GM23338 (cell line): ENCODE measurements at places on chromosomes 11 and 22. TPM values are rescaled to one million over a fixed set of nuclear protein-coding genes. Genes with fewer than 3 reads are reported as not detected.

Gene HORMAD2
- 0.37 and 0.40 TPM in 2 replicates for polyA plus RNA-seq

Gene HPX
- 0.47 and 0.71 TPM in 2 replicates for polyA plus RNA-seq

Gene RAPSN
- 0.23 and 0.59 TPM in 2 replicates for polyA plus RNA-seq

Gene IL10RA
- not detected in 2 replicates for polyA plus RNA-seq

Gene KBTBD3
- polyA plus RNA-seq: 13.7 TPM in 2 replicates

Gene ELMOD1
- polyA plus RNA-seq: 1.6 and 1.8 TPM in 2 replicates

Gene FOLR2
- polyA plus RNA-seq: not detected in 2 replicates

Gene NEFH
- polyA plus RNA-seq: 4.6 and 6.3 TPM in 2 replicates

Gene GRIA4
- 13.5 and 17.8 TPM in 2 replicates for polyA plus RNA-seq

Gene ENTHD1
- polyA plus RNA-seq: not detected in 2 replicates

Gene MYEOV
- polyA plus RNA-seq: 0.19 TPM in 1 of 2 replicates, not detected in the other

Gene TECTA
- polyA plus RNA-seq: 0.24 and 0.34 TPM in 2 replicates

Gene CREB3L1
- 10.3 and 10.4 TPM in 2 replicates for polyA plus RNA-seq

Gene DEUP1
- polyA plus RNA-seq: 1.7 and 2.1 TPM in 2 replicates

Gene C11orf42
- polyA plus RNA-seq: not detected in 2 replicates

Gene MRGPRF
- 2.7 and 3.3 TPM in 2 replicates for polyA plus RNA-seq

Gene CCDC188
- polyA plus RNA-seq: not detected in 2 replicates

Gene TMEM86A
- polyA plus RNA-seq: 0.91 and 0.99 TPM in 2 replicates
